Thymus (tissue), 14 donors: ENCODE measurements at places on chromosomes 5 and 9.

DNA sequence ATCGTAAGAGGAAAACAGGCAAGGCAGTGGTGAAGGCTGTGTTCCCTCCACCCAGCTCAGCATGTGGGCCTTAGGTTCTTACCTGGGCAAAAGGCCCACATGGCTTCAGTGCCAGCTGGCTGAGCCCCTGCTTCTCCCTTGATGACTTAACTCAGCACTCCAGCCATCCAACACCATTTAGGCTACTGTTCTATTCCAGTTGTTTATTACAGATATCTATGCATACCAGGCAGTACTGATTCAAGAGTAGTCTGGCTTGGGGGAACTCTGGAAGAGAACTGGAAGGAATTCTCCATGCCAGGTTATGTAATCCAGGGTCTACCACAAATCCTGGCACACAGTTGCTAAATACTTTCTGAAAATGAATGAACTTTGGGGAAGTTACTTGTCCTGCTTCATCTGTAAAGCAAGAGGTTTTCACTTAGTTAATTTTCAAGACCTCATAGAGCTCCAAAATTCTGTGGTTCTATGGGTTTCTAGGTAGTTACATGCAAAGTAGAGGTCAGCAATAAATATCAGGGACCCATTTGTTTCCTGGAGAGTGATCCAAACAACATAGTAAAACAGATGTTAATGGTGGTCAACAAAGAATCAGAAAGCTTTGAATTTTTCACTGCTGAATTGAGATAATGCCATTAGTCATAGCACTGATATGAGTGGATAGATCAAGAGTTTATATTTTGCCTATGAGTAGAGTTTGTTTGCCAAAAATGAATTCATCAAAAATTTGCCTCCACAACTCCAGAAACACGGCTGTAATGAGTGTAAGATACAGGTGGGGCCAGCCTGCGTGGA lies 88.2 kb upstream of the OSMR start:
- H3K27me3 ChIP-seq: no peaks in the 10 kb centered on the region
- H3K4me3 ChIP-seq: no peak overlapping the region
- peaks cover 5% of the 10 kb centered on the region for H3K4me1 ChIP-seq
- H3K27ac ChIP-seq: no peak overlapping the region
- no peak for DNase-seq

- H3K27me3 ChIP-seq: no peaks in the 10 kb centered on the region
- no peaks in the 10 kb centered on the region for H3K4me1 ChIP-seq
- H3K27ac ChIP-seq: no peak overlapping the region
- peaks cover 2% of the 10 kb centered on the region for H3K36me3 ChIP-seq
- peak; percentile 18 for DNase-seq
- H3K4me3 ChIP-seq: no peak overlapping the region
Observed at GRCh38 chr5:14351845-14352712, 208.9 kb downstream of the TRIO start.

GRCh38 chr5:18526792-18527405 lies 892.6 kb downstream of the TAF11L14 start:
- H3K27ac ChIP-seq: no peak overlapping the region
- no peak overlapping the region for H3K4me3 ChIP-seq
- no peaks in the 10 kb centered on the region for H3K4me1 ChIP-seq
- no peaks in the 10 kb centered on the region for H3K27me3 ChIP-seq

DNA sequence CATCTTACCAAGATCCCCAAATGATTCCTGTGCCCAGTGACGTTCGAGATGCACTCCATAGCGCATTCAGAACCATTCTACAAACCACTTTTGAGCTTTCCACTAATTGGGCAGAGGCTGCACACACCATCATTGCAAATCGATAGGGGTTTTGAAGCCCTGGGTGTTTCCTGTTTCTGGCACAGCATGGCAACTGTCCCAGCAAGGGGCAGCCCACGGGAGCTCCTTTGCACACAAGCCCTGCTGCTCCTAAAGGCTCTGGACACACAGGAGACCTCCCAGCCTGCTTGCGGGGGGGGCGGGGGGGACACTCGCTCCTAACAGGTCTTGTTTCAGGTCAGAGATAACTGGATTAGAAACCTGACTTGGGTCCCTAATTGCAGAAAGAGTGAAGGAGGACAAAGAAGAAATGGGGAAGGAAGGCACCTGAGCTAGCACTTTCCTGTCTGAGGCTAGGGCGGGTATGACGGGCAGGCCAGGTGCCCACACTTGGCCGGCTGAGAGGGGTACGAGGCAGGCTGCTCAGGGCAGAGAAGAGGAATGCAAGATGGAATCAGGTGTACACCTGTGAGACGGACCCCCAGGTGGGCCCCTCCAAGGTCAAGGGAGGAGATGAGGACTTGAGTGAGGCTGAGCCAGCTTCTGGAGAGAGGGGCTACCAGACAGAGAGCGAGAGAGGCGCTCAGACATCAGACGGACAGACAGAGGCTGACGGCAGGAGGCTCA lies 820 bp downstream of the FBP1 start:
- no peak for DNase-seq
- peaks cover 10% of the 10 kb centered on the region for H3K4me1 ChIP-seq
- no peaks in the 10 kb centered on the region for H3K36me3 ChIP-seq
- no peak overlapping the region for H3K27ac ChIP-seq
- peaks cover 62% of the 10 kb centered on the region for H3K27me3 ChIP-seq
- peak overlapping the region; percentile 51 for H3K4me3 ChIP-seq

GRCh38 chr5:36239370-36240293 lies 2.1 kb downstream of the NADK2 start:
- no peaks in the 10 kb centered on the region for H3K36me3 ChIP-seq
- H3K4me1 ChIP-seq: peaks cover 21% of the 10 kb centered on the region
- H3K27ac ChIP-seq: no peak overlapping the region
- no peaks in the 10 kb centered on the region for H3K27me3 ChIP-seq
- no peak overlapping the region for H3K4me3 ChIP-seq

- H3K27me3 ChIP-seq: no peaks in the 10 kb centered on the region
- DNase-seq: no peak
- H3K36me3 ChIP-seq: no peaks in the 10 kb centered on the region
- H3K27ac ChIP-seq: peak overlapping the region; percentile 17
- peaks cover 14% of the 10 kb centered on the region for H3K4me1 ChIP-seq
Observed at GRCh38 chr9:38016375-38017135, 52.5 kb downstream of the SHB start.

DNA sequence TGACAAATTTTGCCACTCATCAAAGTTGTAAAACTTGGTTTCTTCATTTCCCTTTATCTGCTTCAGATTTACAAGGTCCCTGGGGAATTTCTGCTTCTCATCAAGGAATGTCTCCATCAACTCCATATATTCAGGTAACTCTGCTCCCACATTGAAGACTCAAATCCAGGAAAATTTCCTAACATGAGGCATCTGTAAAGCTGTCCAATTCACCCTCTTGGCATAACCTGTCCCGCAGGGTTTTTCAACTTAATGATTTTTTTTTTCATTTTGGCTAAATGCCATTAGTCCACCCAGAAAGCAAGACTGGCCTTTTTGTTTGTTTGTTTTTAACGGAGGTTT lies 50.2 kb upstream of the SLC30A5 start:
- no peak for DNase-seq
- H3K36me3 ChIP-seq: no peaks in the 10 kb centered on the region
- H3K4me1 ChIP-seq: no peaks in the 10 kb centered on the region
- H3K27me3 ChIP-seq: no peaks in the 10 kb centered on the region
- H3K4me3 ChIP-seq: no peak overlapping the region

GRCh38 chr5:160231783-160232342 lies 2.6 kb downstream of the FABP6 start:
- no peaks in the 10 kb centered on the region for H3K36me3 ChIP-seq
- no peaks in the 10 kb centered on the region for H3K27me3 ChIP-seq
- H3K4me1 ChIP-seq: peaks cover 7% of the 10 kb centered on the region
- no peak overlapping the region for H3K4me3 ChIP-seq

DNA sequence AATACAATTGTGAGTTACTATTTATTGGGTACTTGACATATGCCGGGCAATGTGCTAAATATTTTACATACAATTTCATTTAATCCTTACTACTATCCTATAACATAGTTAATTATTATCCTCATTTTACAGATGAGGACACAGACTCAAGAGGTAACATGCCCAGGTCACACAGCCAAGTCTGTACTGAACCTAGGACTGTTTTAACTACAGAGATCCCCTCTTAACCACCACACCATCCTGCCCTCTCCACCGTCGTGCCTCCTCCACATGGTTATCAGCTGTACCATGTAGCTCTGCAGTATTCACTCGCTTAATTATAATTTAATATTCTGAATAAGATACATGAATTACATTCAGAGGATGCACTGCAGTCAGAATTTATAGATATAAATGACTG lies 5.3 kb downstream of the RAB14 start:
- H3K27me3 ChIP-seq: no peaks in the 10 kb centered on the region
- peaks cover 12% of the 10 kb centered on the region for H3K4me1 ChIP-seq
- DNase-seq: no peak

DNA sequence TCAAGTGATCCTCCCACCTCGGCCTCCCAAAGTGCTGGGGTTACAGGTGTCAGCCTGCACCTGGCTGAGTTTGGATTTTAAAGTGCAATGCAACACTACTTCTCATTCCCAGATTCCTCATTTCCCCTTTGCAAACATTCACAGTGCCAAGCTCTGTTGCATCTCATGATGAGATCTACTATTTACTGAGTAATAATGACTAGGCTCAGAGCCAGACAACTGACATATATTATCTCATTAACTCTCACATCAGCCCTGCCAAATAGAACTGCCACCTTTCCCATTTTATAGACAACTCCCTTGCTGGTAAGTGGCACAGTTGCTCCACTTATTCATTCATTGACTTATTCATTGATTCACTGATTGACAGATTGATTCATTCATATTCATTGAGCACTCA lies 7.0 kb downstream of the PDE6A start:
- H3K27ac ChIP-seq: no peak overlapping the region
- H3K27me3 ChIP-seq: no peaks in the 10 kb centered on the region
- no peaks in the 10 kb centered on the region for H3K4me1 ChIP-seq
- no peak overlapping the region for H3K4me3 ChIP-seq
- DNase-seq: no peak

GRCh38 chr9:94668418-94668927 lies 29.2 kb upstream of the FBP1 start:
- H3K27ac ChIP-seq: no peak overlapping the region
- H3K4me1 ChIP-seq: peaks cover 12% of the 10 kb centered on the region
- DNase-seq: no peak
- no peaks in the 10 kb centered on the region for H3K36me3 ChIP-seq

DNA sequence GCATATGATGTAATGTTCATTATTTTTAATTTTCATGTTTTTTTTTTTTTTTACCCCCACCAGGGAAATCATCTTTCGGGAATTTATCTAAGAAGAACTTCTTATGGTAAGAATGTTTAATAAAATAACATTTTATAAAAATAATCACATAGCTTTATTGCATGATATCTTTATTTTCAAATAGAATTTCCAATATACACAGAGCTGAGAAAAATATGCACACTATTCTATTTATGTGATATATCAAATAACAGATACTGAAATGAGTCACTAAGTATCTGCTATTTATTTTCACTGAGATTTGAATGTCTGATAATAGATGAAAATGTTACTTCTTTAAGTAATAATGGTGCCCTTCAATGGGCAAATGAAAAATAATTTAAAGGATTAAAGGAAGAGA lies 1217.3 kb downstream of the MAT2B start:
- H3K36me3 ChIP-seq: no peaks in the 10 kb centered on the region
- H3K4me3 ChIP-seq: no peak overlapping the region
- H3K4me1 ChIP-seq: no peaks in the 10 kb centered on the region
- H3K27me3 ChIP-seq: no peaks in the 10 kb centered on the region
- no peak for DNase-seq
- no peak overlapping the region for H3K27ac ChIP-seq

DNA sequence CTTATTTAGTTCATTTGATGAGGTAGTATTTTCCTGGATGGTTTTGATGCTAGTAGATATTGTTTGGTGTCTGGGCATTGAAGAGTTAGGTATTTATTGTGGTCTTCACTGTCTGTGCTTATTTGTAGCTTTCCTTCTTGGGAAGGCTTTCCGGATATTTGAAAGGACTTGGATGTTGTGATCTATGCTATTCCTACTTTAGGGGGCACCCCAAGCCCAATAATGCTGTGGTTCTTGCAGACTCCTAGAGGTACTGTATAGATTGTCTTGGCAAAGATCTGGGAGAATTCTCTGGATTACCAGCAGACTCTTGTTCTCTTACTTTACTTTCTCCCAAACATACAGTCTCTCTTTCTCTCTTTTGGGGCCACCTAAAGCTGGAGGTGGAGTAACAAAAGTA lies 315.7 kb downstream of the MAT2B start:
- DNase-seq: no peak
- H3K27ac ChIP-seq: no peak overlapping the region
- no peaks in the 10 kb centered on the region for H3K36me3 ChIP-seq
- H3K4me3 ChIP-seq: no peak overlapping the region
- no peaks in the 10 kb centered on the region for H3K27me3 ChIP-seq
